ENCODE measurements at places on chromosomes 6 and 20.

DNA sequence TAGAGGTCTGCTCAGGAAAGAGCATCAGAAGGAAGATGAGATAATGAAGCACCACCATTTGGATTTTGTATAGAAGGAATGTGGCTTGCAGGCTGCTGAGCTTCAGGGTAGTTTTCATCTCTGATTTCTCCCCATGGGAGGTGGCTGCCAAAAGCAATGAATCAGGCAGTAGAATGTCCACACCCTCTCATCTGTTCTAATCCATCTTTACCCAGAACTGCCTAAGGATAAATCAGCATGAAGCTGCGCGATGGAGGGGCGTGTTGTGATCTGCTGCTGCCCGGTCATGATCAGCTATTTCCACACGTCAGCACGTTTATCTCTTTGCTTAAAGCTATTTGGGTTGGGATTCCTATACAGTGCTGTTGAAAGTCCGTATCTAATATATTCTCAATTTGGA lies 295.4 kb downstream of the FOXA2 start:
- no peak for DNase-seq

- no peak for DNase-seq
Measured at GRCh38 chr6:69289689-69290495, 506.9 kb downstream of the LMBRD1 start.

DNA sequence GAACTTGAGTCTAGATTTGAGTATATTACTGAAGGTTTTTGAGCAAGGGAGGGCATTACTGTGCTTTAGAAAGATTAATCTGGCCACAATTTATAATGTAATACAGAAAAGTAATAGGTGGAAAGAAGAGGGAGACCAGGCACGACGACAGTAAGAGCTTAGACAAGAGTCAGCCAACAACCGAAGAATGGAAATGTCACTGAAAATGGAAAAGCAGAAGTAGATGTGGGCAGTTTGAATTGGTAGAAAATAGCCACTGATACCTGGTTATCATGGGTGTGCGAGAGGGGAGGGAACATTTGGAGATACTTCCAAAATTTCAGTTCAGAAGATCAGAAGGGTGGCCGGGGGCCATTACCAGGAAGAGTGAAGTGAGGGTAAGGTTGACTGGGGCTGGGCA lies 339.1 kb downstream of the UTRN start:
- DNase-seq = no peak

DNA sequence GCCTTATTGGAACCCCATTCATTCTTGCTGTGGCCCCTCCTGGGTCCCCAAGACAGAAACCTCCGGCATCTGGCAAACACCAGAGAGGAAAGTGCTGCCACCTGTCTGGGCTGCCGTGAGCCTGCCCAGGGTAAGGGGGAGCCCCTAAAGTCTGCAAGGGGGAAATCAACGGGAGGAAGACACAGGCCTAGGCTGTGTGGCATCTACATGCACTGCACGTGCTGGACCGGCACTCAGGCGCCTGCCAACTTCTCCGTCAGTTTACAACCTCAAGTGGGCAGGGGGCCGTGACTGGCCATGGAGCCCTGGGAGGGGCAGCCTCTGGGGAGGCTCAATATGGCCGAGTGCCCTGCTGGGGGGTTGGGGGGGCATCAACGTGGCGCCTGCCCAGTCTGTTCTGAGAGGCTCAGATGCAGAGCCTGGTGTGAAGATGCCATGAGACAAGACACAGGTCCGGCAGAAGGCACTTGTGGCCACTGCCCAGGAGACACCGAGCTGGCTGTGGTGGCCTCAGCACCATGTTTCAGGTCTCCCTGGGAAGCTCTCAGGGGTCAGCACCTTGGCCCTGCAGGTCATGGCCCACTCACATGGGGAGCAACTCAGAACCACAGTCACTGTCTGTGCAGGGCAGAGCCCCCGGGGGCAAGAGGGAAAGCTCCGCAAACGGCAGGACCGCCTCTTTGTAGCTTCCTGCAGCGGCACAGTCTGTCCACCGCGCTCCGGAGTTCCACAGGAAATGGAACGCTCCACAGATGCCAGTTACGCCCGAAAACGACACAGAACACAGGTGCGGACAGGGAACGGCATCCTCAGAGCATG lies 8.4 kb downstream of the UCKL1 start:
- no peak for DNase-seq
